ENCODE measurements at places on chromosomes 5 and 9.

DNA sequence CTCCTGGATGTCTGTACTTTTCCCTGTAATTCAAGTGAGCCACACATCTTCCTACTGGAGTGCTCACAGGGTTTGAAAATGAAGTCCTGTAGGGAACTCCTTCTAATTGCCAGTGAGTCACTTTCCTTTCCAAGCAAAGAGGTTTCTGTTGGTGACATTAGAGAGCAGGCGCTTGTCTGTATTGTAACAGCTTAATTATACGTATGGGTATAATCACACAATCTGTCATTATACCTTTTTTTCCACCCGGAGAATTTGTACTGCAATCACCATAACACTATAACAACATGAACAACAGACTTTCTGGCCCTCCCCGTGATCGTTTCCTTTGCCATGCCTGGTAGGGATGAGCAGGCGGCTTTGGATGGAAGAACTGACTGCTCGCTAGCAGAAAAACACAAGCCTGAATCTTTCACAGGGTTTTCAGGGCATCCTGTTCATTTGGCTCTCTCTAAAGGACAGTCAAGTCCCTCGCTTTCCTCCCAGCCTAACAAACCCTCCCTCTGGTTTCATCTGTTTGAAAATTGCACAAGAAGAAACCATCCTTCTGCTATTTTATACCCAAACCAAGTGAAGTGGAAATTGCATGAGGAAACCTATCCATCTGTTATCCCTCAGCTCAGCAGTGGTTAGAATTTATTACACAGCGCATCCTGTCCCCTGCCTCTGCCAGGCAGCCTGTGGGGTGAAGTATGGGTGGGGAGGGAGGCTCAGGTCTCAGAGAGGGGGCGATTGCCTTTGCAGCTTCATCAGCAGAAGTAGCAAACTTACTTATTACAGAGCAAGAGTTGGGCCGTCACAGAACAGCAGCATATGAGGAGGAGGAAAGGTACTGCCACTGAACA, 307.0 kb upstream of the TLE4 start:
- peak; percentile 95 for DNase-seq

DNA sequence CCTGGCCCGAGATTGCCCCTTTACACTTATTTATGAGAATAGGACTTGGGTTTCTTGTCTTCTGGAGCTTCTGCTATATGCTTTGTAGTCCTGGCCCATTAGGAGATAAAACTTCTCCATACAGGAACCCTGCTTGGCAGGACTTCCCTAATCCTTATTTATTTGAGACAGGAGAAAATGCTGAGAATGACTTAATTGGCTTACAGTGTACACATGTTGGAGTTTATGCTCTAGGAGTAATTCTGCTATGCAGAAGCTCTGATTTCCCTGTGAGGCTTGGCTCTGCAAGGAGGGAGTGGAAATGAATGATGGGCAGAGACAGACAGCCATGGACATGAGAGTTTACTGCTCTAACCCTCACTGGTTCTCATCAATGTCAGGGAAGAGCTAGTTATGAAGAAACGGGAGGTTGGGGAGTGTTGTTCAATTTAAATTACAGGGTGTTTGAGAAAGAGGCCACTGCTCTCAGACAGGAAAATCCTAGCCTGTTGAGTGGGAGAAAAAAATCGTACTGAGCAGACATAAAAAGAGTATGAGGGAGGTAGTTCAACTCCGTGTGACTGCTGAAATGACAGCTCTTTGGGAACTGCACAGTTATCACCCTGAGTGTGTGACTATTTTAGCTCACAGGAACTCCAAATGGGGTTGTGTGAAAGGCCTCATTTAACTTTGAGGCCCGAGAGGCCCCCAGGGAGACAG, 37.5 kb downstream of the ACTBL2 start:
- DNase-seq, result no peak

DNA sequence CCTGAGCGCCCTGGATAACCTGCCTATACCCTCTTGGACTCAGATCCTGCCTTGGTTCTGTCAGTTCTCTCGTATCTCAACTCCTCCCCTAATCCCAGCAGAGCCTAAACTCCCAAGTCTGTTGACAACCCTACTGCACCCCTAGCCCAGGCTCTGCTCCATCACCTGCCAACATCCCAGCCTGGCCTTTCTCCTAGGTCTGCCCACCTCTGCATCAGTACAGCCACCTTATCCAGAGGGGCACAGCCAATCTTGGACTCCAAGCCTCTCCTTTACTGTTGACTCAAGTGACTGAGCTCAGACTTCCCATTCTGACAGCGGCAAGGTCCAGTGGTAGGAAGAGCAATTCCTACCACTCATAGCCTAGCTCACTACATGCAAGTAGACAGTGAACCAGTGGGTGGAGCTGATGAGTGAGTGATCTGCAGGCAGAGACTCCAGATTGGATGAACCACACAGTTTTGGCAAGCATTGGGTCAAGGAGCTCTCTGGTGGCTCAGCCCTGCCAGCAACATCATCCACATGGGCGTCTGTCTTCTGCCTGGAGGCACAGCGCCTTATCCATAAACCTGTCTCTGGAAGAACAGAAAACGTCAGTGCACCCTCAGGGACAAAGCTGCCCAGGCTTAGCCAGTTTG, 26.5 kb downstream of the TRMO start:
- no peak for DNase-seq

GRCh38 chr9:90841213-90841612, 39.6 kb downstream of the SYK start:
- no peak for DNase-seq

Measured in NCI-H1417 treated with DMSO at 0.1 percent for 48 hours (cell line).